ENCODE measurements at places on chromosomes 2 and 18.

- no peak for DNase-seq
Measured at GRCh38 chr2:230891064-230891463, 26.3 kb downstream of the ITM2C start.

- no peak for DNase-seq
Measured at GRCh38 chr2:67984600-67984999, 78.2 kb downstream of the C1D start.

DNA sequence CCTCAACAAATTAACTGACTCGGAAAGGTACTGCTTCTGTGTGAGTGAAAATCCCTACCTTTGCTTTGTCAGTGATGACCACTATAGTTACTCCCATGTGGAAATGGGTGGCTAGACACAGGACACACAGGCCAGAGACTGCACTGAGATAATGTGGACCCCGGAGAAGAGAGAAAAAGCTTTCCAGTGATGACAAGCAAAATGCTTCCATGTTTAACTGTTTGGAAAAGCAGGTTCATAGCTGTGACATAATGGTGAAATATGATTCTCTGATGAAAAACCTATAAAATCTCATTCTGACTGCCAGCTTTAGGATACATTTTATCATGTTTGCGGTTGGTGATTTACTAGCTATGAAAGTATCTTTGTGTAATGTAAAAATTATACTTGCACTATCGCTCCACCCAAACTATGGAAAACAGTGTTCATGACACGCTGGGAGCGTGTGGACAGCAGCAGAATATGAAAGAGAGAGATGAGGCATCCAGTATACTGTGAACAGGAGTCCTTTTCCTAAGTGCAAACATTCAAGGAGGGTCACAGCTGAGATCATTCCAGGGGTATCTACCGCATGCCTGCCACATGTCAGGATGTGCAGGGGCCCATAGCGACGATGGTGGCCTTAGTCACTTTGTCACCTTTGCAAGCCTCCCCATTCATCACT is 782.7 kb upstream of the SOX11 start:
- no peak for DNase-seq

- peak; percentile 91 for DNase-seq
Measured at GRCh38 chr2:121519732-121520640, 10.7 kb upstream of the RNU4ATAC start.

DNA sequence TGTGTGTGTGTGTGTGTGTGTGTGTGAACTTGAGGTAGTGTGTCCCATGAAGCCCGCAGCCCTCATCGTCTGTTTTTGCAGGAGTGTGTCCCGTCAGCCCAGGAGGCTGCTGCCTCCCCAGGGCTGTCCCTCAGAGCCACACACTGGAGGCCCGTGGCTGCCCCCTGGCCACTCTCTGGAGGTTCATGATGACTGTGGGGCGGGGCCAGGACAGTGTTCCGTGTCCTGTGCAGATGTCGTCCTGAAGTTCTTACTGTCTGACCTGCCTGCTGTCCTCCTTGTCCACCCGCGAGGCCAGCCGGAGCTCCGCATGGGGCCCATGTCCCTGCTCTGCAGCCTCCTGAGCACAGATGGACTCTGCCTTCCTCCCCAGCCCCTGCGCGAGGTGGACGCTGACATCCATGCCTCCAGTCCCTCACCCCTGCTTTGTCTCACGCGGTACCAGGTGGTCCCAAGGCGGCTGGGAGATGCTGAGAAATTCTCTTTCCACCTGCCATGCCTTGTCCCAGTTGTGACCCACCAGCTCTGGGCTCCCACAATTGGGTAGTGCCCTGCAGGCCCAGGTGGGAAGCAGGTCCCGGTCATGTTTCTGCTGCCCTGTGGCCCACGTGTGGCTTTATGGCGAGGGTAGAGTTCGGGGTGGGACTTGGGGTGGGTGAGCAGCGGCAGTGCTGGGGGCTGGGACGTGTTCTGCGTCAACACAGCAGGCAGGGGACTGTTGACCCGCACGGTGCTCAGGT is 92.8 kb downstream of the NFATC1 start:
- DNase-seq: no peak

- DNase-seq: no peak
Measured at GRCh38 chr2:178452334-178452733, 1.2 kb downstream of the PJVK start.

DNA sequence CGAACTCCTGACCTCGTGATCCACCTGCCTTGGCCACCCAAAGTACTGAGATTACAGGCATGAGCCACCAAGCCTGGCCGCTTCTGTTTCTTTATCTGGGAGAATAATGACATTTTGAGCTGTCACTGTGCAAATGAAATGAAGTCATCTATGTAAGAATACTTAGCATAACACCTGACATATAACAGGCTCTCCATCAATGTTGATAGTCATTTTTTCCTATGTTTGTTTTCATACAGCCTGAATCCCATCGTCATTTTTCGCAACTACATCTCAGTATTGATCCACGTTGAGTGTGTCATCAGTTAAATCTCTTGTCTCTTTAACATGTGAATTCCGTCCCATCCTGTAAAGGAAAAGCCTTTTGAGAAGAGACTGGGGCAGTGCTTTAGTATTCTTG is 6.4 kb upstream of the CAPN14 start:
- no peak for DNase-seq

DNA sequence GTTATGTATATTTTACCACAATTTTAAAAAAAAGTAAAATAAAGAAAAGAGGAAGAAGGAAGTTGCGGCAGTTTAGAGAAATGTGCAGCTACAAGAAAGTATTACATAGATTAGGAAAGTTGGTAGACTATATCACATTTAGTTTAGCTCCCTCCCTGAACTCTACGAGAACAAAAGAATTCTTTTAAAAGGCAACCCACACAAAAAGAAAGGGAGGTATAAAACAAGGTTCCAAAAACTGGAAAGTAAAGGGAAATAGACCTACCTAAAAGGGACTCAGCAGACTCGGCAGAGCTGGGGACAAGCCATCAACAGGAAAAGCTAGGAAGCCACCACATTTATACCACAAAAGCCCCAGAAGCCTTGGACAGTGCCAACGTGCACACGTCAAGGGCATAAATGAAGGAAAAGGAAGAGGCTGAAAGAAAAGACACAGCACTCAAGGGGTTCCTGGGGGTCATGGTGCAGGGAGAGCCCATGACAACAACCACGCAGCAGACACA is 9.1 kb downstream of the TMEM127 start:
- no peak for DNase-seq

GRCh38 chr2:118250463-118250862 is 162.2 kb downstream of the INSIG2 start:
- no peak for DNase-seq

- DNase-seq: peak; percentile 46
Measured at GRCh38 chr18:53534695-53535094, 689.8 kb downstream of the MBD2 start.

DNA sequence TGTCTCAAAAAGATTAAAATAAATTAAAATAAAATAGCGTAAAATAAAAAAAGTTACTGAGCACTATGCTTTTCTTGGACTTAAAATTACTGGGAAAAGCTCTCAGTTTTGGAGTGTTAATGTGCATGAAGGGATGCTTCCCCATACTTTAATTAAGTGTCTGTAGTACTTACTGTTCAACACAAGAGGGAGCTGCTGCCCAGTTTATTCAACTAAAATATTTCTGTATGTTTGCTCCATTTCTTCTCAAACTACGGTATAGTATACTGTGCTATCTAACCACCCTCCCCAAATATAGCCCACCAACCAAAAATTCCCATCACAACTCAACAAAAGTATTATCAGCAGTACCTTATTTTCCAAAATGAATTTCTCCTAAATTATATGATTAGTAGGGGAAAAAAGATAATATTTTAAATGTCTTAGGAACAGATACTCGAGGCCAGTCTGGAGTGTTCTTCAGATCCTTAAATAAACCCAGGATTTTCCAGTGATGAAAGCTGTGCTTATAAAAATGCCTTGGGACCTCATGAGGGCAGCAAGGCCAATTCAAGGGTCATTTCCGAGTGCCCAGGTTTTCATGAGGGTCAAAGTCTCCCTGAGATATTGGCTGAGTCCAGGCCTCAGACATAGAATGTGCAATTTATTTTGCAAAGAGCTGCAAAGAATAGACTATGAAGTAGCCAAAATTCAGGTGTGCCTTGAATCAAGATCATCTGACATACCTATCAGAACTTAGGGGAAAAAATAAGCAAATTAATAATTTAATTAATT is 64.1 kb downstream of the CHRNA1 start:
- DNase-seq: peak; percentile 65

DNA sequence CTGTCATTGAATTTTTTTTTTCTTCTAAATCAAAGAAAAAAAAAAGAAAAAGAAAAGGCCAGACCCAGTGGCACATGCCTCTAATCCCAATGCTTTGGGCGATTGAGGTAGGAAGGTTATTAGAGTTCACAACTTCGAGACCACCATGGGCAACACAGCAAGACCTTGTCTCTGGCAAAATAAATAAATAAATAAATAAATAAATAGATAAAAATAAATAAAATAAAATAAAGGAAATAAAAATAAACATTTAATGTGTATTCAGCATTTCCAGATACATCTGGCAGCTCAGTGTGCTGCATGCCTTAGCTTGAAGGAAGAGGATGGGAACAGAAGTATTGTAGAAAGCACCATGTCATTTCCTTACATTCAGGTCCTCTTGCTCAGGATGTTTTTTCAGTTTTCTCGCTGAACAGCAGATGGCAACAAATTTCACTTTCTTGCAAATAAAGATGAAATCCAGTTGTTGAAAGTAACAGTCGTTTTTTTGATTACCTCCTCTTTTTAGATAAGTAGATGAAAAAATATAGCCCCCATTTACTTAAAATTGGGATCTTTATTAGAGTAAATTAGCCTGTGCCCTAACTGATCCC is 25.7 kb upstream of the FAM178B start:
- peak; percentile 37 for DNase-seq

- no peak for DNase-seq
Measured at GRCh38 chr18:48374423-48375149, 34.6 kb downstream of the ZBTB7C start.

GRCh38 chr2:21633911-21634310 is 510.1 kb downstream of the TDRD15 start:
- DNase-seq: no peak

- no peak for DNase-seq
Measured at GRCh38 chr18:23906658-23907057, 107.9 kb upstream of the TTC39C start.

DNA sequence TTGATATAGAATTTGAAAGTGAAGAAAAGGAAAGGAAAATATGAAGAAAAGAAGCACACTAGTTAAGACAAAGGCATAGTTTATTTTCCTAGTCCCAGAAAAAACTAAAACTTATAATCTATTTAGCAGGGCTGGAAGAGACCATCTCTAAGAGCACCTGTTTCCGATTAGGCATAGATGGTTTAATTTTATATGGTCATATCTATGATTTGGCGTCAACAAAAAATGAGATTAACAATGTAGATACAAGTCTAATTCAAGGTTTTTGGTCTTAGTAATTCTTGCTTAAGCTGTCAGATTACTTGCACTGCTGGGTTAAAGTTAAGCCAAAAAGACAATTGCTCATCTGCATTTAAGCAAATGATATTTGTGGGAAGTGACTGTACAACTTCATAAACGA is 502.5 kb upstream of the FSHR start:
- no peak for DNase-seq

GRCh38 chr2:225948903-225949302 is 549.4 kb downstream of the NYAP2 start:
- no peak for DNase-seq

GRCh38 chr2:158953926-158954763 is 14.3 kb upstream of the TANC1 start:
- DNase-seq: no peak

- no peak for DNase-seq
Measured at GRCh38 chr2:166917415-166917814, 29.1 kb downstream of the XIRP2 start.

DNA sequence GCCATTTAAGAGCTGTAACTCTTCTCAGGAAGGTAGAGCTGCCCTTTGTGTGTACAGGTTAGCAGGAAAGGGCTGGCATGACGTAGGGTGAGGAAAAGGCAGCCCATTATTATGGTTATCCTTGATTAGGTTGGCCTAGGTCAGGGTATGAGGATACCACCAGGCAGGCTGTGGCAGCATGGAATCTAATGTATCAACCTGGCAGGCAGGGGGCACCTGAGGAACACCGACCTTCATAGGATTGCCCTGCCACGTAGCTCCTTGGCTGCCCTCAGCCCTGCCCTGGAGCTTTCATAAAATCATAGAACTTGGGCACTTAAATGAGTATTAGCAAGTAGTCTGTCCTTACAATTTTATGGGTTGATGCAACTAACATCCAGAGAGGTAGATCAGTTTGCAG is 261.6 kb downstream of the LTBP1 start:
- DNase-seq: no peak

DNA sequence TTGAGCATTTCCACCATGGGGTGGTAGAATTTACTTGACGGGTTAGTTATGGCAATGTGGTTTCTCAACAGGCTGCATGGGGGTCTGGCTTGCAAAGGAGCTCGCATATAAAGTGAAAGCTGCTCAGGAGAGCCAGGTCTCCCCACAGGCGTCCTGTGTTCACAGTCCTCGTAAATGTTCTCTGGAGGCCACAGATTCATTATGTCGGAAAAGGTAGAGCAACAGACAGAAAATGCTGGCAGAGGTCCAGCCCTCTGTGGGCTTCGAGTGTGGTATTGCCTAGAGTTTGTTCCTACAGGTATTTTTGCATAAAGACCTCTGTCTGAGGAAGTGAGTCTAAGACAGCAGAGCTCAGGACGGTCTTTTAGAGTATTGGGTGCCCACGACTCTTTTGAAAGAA is 96.4 kb downstream of the CDCA7 start:
- DNase-seq: no peak

DNA sequence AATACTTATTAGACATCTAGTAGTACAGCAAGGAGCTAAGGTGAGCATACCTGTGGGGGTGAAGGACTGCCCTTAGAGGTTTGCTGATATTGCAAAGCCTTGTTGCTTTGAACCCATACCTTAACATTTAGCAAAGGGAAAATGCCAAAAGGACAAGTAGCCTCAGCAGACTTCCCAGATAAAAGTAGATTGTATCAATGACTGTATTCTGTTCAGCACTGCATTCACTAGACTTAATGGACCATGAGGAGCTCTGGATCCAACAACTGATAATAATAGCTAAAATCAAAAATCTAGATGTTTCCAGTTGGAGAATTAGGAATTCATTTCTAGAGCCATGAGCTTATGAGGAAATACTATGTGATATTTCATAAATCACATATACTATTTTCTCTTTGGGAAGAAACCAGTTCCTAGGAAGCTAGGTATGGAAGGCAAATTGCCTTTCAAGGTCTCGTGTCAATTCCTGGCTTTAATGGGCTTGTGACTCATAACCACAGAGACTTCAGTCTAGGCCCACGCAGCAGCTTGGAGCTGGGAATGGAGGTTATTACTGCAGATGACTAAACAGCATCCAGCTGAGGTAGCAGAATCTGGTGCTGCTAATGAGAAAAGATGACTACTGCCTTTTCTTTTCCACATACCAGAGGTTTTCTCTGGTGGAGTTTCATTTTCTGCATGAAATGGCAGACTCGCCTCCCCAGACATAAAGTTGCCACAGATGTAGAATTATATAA is 191.2 kb upstream of the NABP1 start:
- no peak for DNase-seq
